ENCODE measurements at places on chromosomes 1 and 21.

DNA sequence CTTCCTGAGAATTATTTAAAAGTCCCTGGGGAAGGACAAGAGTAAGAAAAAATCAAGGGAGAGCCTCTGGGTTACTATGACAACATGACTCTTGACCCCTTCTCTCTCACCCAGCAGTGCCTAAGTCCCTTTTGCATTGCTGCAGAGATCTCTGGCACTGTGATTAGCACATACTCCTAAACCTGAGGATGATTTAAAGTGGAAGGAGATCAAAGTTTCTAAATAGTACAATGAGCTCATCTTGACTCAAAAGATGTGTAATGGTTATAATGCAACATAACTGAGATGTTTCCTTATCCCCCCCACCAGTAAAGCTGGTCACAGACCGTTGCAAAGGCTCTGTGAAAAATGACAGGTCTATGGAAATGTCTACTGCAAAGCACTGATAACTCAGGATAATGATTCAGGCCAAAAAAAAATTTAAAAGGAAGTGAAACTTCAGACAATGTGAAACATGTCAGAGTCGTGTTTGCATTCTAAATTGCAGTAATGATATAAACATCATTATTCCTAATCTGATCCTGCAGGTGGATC is 519.2 kb downstream of the KIF26B start:
- DNase-seq, result no peak

DNA sequence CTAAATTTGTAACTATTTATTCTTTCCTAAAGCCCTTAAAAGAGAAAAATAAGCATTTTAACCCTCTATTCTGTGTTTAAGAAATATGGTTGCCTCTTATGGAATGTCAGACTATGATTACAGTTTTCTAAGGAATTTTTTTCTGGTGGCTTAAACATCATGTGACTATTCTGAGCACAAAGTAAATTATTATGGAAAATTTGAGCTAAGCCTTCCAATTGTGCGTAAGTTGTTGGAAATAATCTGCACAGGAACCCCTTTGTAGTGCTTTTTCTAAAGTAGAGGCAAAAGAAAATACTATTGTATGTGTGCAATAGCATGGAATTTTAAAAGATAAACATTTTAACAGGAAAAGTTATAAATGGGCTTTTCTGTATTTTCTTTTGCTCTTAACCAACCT is 254.8 kb downstream of the PBX1 start:
- no peak for DNase-seq

DNA sequence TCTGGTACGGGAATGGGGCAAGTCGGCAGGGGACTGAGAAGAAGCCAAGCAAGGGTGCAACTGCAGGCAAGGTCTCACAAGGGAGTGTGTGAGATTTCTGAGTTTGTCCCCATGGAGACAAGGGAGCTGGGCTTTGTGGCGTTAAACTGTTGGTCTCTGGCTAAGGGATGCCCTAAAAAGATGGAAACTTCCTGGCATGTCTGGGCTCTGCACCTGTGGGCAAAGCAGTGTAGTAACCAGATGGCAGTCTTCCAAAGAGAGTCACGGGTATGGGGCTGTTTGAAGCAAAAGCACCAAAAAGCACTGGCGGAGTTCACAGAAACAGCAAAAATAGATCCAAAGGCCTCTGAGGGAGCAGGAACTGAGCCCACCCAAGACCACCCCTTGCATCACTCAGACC is 104.8 kb upstream of the SLC44A3 start:
- no peak for DNase-seq

GRCh38 chr1:48761986-48762385 is 14.7 kb downstream of the BEND5 start:
- no peak for DNase-seq

- DNase-seq, result no peak
Measured at GRCh38 chr1:12629511-12629956, 11.5 kb upstream of the DHRS3 start.

DNA sequence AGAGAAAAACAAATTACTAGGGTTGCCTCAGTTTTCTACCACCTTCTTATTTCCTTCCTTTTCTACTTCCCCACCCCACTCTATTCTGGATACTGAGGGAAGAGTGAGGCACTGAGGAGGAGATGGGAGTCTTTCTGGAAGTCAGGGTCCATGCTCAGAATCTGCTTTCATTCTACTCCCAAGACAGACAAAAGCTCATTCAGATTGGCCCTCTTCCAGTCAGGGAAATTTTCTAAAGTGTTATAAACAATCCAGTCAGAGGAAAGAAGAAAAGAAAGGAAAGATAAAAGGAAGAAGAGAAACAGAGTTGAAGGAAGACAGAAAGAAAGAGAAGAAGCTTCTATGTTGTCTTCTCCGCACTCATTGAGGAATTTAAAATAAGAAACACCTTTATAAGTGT is 228.6 kb downstream of the COP1 start:
- DNase-seq, result no peak

DNA sequence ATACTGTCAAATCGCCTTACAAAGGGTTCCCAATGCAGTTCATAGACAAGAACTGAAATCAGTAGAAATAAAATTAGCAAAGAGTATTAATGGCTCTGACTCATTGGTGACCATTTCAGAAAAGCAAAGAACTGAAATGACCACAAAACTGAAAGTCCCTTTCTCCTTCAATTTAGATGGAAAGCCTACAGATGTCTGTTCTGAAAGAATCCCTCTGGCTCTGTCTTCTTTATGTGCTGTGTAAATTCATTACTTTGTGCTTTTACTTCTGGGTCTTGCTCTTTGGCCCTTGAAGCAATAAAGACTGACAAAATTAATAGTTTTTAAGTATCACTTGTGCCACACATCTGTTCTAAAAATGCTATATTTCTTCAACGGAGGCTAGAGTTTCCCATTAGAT is 62.7 kb upstream of the GPR89A start:
- no peak for DNase-seq

DNA sequence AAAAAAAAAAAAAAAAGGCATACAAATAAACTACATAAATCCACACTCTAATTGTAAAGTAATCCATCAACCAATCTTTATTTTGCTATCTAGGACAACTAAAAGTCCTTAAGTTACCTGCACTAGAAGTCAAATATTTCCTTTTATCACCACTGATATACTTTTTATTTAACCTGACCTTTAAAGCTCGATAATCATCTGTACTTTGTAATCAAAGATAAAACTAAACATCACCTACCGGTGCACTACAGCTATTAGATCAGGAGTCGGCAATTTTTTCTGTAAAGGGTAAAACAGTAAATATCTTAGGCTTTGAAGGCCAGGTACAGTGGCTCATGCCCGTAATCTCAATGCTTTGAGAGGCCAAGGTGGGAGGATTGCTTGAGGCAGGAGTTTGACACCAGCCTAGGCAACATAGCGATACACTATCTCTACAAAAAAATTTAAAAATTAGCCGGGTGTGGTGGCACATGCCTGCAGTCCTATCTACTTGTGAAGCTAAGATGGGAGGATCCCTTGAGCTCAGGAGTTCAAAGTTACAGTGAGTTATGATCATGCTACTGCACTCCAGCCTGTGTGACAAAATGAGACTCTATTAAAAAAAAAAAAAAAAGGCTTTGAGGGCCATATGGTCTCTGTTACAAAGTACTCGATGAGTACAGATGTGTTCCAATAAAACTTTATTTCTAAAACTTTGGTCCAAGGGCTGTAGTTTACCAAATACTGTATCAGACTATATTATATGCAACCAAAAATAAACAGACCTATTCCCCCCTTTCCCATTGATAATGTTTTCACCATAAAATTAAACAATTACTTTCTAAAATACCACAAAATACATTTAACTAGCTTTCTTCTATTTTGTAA is 47.1 kb downstream of the TESK2 start:
- DNase-seq, result no peak

DNA sequence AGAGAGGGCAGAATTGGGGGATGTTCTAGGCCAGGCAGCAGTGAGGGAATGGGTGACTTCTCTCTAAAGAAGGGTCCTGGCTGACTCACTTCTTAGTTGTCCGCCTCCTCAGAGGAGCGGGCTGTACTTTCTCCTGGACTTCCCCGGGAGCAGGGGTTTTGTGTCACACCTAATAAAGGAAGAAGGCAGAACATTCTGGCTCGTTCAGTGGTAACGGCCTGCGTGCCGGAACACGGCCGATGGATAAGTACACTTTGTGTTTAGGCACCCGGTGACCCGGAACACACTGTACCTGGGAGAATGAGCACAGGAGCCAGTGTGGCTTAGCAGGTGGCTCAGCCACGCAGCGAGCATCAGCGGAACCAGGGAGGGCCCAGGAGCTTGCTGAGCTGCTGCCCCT is 84.7 kb downstream of the FBXO2 start:
- no peak for DNase-seq

DNA sequence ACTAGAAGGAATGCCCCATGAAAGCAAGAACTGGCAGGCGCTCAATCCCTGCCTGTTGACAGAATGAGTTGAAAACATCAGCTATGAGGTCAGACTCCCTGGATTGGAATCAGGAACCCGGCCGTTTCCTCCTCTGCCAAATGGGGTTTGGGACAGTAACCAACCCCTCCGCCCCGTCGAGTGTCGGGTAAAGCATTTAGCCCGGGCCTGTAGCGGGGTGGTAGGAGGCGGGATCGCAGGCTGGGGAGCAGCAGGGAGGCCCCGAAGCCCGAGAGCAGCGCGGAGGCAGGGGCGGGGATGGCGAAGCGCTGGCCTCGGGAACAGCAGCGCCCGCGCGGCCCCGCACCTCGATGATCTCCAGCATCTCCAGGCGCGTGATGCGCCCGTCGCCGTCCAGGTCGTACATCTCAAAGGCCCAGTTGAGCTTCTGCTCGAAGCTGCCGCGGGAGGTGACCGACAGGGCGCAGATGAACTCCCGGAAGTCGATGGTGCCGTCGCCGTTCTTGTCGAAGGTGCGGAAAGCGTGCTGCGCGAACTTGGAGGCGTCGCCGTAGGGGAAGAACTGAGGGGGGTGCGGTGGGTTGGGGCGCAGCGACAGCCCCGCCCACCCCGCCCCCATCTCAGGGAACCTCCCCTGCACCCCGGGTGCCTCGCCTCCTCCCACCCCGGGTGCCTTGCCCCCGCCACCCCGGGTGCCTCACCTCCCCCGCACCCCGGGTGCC is 7.5 kb downstream of the HPCAL4 start:
- no peak for DNase-seq

DNA sequence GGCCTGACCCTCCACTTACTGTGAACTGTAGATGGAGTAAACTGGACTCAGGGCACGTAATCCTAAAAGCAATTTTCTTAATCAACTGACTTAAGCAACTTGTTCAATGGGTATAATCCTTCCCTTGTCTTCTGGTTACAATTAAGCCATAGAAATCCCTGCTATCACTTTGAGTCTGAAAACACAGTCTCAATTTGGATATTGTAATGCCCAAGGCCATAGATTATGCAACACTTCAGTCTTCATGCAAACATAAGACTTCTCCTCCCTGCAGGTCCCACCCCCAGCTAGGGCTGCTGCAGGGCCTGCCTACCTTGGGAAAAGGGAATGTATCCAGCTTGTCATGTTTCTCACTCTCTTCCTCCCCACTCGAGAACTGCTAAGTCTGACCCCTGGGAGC is 6.2 kb upstream of the SLC5A9 start:
- DNase-seq, result no peak

DNA sequence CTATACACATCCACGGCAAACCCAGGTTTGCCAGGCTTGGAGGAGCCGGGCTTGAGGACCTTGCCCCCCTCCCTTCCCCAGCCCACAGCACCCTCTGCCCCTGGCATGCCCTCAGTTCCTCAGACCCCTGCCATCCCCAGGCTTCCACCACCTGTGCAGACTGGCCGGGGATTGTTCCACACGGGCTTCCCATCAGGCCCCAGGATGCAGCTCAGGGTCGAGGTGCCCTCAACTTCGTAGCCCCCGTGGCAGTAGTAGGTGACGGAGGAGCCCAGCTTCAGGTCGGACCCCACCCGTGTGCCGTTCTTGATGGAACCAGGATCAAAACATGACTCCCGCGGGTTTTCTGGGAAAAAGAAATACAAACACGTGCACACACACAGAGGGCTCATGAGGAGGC is 163.8 kb downstream of the ZSCAN20 start:
- DNase-seq, result no peak

DNA sequence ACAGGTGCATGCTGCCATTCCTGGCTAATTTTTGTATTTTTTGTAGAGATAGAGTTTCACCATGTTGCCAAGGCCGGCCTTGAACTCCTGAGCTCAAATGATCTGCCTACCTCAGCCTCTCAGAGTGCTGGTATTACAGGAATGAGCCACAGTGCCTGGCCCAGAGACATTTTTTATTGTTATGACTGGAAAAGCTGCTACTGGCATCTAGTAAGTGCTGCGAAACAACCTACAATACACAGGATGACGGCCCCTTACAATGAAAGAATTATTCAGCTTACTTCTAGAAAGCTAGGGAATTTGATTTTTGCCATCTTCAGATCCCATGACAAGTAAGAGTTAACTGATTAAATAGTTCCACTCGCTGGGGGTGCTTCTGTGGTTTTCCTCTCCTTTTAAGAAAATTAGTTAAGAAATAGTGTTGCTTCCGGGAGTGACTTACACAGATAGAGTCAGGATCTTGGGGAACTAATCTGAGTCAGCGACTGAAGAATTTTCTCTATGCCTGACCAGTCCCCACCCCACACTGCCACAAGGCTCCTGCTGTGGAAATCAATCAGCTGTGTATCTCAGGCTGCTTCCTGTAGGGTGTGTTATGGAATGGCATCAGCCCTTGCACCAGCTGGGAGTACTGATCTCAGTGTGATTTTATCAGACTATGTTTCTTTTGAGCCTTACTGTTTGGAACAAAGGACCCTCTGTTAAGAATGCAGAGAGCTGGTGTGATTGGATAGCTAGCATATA is 93.0 kb upstream of the BMP8A start:
- DNase-seq, result no peak

Measured in stimulated activated CD8-positive, alpha-beta memory T cell treated with anti-CD3 and anti-CD28 coated beads, Interleukin-4, amount 100 ng/mL, for 1 hour (primary cell).